ENCODE measurements at places on chromosomes 7 and 10. TPM values are rescaled to one million over a fixed set of nuclear protein-coding genes. Genes with fewer than 3 reads are reported as not detected.
A peak's percentile ranks its signal among the peaks of the same experiment; 100 is the strongest.

NDUFB8 gene
- total RNA-seq: 124 TPM

C10orf90 gene
- total RNA-seq: not detected

MMD2 gene
- total RNA-seq: not detected

SERPINE1 gene
- not detected for total RNA-seq

PTN gene
- total RNA-seq: 207 TPM

MYH16 gene
- not detected for total RNA-seq

SAP25 gene
- total RNA-seq: 1.5 TPM

DNAH11 gene
- 0.99 TPM for total RNA-seq

ARHGEF5 gene
- 3.7 TPM for total RNA-seq

PRSS1 gene
- total RNA-seq: not detected

FEZF1 gene
- total RNA-seq: 330 TPM

- DNase-seq: no peak
These were observed 521.6 kb upstream of the SORCS1 start for GRCh38 chr10:107686095-107686494.

DNA sequence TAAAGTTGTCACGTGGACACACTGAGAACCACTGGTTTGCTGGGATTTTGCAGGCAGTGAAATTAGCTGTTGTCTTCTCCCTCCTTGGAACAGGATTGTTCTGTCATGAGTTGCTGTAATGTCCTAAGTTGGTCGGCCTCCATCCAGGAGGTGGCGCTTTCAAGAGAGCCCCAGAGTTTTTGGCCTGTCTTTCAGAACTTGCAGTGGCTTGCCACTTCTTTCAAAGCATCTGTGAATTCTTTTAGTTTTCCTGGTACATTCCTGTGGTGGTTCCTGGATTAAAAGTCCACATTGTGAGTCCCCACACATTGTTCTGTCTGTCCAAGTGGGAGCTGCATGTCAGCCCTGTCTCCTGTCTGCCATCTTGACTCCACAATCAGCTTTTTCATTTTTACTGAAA lies 133.8 kb downstream of the PON1 start:
- DNase-seq: no peak

DNA sequence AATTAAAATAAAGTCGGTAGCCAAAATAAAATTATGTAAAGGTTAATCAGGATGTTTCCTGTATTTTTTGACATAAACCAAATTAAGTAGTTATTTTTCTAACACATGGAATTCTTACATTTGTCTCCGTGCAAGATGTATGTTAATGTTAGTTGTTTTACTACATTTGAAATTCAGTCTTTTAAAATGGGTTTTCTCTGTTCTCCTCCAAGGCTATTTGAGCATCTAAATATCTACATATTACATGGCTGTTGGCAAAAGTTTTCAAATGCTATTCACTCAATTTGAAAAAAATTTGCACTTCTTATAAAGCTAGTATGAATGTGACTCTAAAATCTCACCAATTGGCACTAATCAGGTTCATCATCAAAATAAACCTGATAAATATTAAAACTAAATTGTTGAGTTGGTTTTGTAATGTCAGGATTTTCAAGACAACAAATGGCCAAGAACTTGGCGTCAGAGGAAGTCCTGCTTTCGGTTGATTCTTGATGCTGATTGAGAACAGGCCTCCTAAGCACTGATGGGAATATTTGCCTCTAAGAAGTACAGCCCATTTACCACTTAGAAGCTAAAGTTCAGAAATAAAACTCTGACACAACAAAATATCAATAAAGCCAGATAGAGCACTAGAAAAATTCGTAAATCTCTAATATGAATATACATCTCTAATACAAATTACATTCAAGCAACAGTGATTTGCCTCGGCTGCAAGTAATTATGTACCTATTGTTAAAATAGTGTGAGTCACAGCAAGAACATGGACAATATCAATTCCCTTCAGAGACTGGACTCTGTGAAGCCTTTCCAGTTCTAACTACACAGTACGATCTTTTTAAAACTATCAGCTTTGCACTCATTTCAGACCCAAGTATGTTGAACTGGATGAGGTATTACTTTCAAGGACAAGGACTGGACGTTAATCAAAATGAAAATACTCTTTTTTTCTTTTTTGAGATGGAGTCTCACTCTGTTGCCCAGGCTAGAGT lies 733.1 kb upstream of the C7orf33 start:
- DNase-seq: no peak

DNA sequence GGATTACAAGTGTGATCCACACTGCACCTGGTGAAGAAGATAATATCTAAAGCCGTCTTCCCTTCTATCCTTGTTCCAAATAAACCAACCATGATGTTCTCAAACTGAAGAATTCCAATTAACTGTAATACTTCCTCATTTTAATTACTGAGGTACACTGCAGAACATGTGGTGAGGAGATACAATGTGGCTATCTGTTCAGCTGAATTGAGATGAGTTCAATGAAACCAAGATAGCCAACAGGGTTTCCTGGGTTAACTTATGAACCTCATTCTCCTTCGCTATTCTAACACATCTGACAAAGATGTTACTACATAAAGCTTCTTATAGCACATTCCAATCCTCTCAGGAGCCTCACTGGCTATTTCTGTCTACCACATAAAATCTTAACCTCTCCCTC lies 75.5 kb downstream of the RAPGEF5 start:
- no peak for DNase-seq

- peak; percentile 61 for DNase-seq
These were observed 29.6 kb downstream of the STAM start for GRCh38 chr10:17673471-17674061.

DNA sequence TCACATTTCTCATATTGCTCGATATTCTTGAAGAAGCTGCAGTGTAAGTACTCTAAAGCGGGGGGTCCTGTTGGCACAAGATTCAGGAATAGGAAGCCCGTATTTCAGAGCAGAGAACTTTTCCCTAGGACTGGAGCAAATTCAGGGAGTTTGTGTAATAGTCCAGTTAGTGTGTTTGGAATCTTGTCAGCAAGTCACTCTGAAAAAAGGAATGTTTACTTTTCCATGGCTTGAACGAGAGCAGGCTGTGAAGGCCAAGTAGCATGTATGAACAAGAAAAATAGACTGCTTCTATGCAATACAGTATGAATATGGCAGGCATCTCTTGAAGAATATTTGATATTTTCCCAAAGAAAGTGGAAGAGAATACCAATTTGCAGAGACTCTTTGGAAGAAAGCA lies 39.8 kb downstream of the CDC123 start:
- no peak for DNase-seq

GRCh38 chr7:2468227-2468626 lies 8.0 kb downstream of the GRIFIN start:
- no peak for DNase-seq

DNA sequence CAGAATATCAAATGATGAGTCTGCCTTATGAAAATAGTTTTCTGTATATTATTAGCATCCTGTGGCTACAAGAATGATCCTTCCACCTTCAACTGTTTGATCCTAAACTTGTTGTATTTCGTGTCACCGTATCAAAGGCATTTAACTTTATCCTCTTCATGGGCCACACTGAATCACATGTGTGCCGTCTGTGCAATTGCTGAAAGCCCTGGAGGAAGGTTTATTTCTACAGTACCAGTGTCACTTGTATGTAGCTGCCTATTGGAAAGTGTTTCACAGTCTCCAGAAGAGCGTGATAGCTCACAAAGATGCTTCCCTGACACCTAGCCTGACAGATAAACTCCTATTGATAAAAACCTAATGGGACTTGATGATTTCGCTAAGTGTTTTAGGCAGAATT lies 94.5 kb downstream of the ITGA8 start:
- no peak for DNase-seq

GRCh38 chr7:107847168-107847835 lies 43.7 kb upstream of the DLD start:
- DNase-seq: no peak

GRCh38 chr7:120709972-120710320 lies 148.0 kb downstream of the TSPAN12 start:
- DNase-seq: no peak

GRCh38 chr10:51170518-51171245 lies 96.4 kb downstream of the PRKG1 start:
- DNase-seq: no peak

Data from neural progenitor cell (in vitro differentiated cells).